ENCODE measurements at places on chromosomes 11 and 22.

- DNase-seq, result no peak
Measured at GRCh38 chr11:117145393-117145761, 1.3 kb downstream of the PAFAH1B2 start.

GRCh38 chr11:48066881-48067800, 86.8 kb downstream of the PTPRJ start:
- no peak for DNase-seq

- DNase-seq, result peak; percentile 4
Measured at GRCh38 chr22:42780070-42780540, 59.4 kb upstream of the A4GALT start.

- peak; percentile 83 for DNase-seq
Measured at GRCh38 chr22:46619830-46620501, at the start of gene GRAMD4. GRAMD4 (plus strand) TSS chr22:46620386; CDS start chr22:46626800, 6,414 bp downstream.

DNA sequence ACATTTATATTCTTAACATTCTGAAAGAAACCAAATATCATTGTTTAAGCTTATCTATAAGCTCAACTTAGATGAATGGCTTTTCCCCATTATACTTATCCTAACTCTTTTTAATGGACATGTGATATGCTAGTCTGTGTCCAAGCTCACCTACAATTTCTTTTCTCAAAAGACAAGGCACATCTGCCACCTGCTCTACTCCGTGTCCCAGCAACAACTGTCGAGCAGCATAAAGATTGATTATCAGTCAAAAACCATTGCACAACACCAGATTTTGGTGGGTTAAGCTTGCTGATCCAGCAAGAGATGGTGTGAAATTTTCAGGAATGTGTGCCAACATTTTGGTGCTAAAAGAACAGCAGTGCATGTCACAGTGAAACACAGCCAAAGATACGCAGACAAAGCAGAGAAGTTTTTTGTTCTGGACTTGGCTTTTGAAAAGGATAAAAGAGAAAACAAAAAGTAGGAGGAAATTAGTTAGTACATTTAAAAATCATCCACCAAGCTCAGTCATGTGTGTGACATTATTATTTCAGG, 65.8 kb downstream of the DCDC1 start:
- DNase-seq, result no peak

DNA sequence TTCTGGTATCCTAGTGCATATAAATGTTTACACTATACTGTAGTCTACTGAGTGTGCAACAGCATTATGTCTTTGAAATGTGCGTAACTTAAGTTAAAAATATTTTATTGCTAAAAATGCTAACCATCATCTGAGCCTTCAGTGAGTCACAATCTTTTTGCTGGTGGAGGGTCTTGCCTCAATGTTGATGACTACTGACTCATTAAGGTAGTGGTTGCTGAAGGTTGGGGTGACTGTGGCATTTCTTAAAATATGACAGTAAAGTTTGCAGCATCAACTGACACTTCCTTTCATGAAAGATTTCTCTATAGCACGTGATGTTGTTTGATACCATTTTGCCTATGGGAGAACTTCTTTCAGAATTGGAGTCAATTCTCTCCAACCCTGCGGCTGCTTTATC, 8.5 kb upstream of the CREBZF start:
- no peak for DNase-seq

DNA sequence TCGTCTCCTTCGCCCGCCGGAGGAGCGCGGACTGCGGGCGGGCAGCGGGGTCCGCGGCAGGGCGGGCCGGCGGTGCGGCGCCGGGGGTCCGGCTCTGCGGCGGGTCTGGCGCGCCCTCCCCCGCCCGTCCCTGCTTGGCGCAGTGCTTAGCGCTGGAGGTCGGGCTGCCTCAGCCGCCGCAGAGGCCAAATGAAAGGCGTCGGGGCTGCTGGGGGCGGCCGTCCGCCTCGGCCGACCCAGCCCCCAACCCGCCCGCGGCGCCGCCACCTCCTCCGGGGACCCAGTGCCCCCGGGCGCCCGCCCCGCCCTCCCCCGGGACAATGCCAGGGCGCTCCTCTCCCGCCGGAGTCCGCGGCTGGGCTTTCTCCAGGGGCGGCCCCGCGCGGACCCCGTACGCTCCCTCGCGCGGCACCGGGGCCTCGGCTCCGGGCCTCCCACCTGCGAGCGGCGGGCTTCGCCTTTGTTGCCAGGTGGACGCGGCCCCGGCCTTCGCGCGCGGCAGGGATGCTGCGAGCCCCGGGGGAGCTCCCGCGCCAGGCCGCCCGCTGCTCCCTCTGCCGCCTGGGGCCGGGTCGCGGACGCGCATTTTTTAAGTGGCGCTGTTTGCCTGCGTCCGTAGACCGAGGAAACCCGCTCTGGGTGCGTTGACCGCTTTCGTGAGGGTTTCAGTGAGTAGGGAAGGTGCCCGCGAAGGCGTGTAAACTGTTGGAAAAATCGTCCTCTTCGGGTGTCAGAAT, 583 bp downstream of the APLP2 start:
- peak; percentile 75 for DNase-seq

GRCh38 chr11:85768473-85769146, 42.3 kb downstream of the SYTL2 start:
- DNase-seq, result no peak

GRCh38 chr11:71538666-71538990, 803 bp downstream of the KRTAP5-8 start:
- DNase-seq, result no peak

- no peak for DNase-seq
Measured at GRCh38 chr22:21849489-21849888, 18.0 kb downstream of the MAPK1 start.

DNA sequence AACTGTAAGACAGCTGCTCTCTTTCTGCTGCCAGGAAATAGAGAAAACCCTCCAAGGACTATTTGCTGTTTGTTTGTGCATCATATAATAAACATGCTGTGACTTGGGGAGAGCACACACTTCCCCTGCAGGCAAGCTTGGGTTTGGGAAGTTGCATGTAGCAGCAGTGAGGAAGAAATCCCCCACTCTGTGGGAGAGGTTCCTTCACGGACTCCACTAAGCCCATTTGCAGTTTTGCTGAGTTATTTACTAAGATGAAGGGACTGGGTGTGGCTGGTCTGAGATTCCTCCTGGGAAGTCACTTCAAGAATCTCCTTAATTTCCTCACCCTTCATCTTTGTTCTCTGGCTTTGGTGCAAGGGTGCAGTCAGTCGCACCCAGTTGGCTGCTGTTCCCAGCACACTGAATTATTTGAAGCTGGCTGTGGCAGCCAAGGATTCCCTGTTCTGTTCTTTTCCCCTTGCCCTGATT, 104.9 kb downstream of the ARFGAP2 start:
- no peak for DNase-seq

- DNase-seq, result no peak
Measured at GRCh38 chr11:134639586-134640330, 227.7 kb upstream of the B3GAT1 start.

DNA sequence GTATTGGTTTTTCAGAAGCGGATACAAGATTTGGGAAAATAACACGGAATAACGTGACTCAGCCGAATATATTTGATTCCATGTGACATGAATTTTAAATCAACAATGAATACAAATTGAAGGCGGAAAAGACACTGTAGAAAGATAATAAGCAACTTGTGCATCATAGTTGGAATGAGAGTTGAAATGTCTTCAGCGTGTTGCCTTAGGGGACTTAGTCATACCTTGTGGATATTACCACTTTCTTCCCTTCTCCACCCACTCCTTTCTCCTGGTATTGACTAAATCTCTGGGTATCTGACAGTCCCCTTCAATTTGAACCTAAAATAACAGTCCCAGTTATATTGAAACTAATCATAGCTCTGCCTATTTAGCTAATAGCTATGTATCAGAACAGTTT, 2373.1 kb upstream of the RAG2 start:
- no peak for DNase-seq

- no peak for DNase-seq
Measured at GRCh38 chr11:73399159-73399590, 23.0 kb downstream of the RELT start.

- no peak for DNase-seq
Measured at GRCh38 chr11:57622263-57622662, 24.8 kb downstream of the SERPING1 start.

GRCh38 chr11:72305077-72305476, 61.1 kb upstream of the PHOX2A start:
- DNase-seq, result no peak

DNA sequence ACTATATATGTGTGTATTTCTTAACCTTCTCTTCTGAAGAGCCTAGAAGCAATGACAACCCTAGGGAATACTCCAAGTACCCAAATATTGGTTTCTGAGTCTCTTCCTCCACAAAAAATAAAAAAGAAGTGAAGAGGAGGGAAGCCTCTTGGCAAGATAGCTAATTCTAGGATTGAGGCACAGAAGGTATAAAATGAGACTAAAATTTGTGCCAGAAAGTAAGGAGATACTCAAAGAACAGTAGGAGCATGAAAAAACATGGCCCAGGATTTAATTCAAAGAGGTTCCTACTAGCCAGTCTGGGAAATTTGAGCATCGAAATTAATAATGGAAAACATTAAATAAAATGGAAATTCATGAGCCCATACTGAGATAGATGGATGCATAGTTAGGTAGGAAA, 112.1 kb downstream of the PAX6 start:
- DNase-seq, result no peak

DNA sequence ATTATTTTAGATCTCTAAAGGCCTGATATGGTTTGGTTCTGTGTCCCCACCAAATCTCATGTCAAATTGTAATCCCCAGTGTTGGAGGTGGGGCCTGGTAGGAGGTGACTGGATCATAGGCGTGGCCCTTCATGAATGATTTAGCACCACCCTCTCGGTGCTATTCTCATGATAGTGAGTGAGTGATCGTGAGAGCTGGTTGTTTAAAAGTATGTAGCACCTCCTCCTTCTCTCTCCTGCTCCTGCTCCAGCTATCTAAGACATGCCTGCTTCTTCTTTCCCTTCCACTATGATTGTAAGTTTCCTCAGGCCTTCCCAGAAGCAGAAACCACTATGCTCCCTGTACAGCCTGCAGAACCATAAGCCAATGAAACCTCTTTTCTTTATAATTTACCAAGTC, 114.1 kb downstream of the SERGEF start:
- no peak for DNase-seq

DNA sequence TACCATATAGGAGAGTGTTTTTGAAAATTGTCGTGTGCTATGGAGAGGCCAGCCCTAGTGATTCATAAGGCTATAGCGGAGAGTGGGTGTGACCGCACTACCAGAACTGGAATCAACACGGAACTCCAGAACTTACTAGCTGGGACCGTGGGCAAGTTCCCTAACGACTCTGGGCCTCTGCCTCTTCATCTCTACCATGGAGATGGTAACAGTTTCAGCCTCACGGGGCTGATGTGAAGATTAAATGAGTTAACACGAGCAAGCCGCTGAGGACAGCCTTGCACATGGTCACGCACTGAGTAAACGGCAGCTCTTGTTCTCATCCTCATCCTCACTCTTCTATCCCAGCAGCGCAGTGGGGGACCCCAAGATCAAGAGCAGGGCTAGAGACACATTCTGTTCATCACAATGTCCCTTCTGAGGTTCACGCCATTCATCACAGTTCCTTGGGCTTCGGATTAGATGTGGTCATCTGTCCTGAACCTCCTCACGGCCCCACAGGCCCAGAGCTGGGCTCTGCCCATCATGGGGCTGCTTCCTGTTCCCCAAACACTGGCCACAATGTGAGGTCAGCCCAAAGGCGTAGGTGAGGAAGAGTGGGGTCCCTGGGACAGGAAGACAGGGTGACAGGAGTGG, 47.2 kb upstream of the CD5 start:
- no peak for DNase-seq

DNA sequence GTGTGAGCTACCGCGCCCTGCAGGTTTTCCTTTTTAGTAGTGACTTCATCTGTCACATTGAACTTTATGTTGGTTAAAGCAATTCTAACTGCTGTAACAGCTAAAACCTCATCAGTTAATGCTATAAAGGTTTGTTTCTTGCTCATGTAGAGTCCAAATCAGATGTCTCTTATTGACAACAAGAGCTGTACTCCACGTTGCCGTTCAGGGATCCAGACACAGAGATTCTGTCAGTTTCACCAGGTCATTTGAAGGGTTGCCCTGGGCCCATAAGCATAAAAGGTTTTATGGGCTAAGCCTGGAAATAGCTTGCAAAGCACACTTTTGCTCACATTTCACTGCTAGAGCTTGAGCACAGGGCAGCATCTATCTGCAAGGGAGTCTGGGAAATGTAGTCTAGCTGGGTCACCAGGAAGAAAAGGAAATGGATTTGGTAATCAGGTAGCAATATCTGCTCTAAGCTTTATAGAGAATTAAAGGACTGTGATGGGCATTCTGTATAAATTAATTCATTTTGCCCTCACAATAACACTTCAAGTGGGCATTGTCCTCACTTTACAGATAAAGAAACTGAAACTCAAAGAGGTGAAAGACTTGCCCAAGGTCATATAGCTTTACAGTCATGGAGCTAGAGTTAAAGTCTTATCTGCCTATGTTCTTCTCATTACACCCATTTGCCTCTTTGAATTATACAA, 25.2 kb upstream of the PTPRJ start:
- DNase-seq, result no peak

GRCh38 chr11:44627911-44628729, 62.7 kb downstream of the CD82 start:
- peak; percentile 82 for DNase-seq

- DNase-seq, result no peak
Measured at GRCh38 chr11:34630544-34630943, 9.7 kb downstream of the EHF start.

DNA sequence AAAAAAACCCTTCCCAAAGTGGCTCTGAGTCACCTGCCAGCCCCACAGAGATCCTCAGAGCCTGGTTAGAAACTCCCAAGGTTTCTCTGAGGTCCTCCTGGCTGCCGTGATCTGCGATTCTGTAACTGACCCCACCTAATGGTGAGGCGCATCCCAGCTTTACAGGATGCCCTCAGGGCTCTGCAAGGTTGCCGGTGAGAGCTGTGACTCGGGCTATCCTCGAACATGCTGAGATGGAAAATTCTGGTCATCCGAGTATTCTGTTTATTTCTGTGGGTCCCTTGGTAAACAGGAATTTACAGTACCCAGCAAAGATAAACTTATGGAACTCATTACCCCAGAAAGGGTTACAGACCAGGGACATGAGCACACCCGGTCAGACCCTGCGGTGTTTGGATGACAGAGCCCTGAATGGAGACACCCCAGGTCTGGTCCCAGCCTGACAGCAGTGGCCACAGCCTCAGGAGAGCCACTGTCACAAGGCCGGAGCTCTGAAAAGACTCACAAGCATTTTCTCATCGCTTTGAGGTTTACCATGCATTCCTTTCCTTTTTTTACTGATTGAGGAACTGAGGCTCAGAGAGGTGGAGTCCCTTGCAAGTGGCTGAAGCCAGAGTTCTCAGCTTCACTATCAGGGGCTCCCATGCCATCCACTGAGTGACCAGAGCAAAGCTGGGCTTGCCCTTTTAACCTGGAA, 22.2 kb downstream of the LIF start:
- DNase-seq, result no peak

GRCh38 chr22:43343262-43343669, at the start of gene SCUBE1:
SCUBE1 (minus strand) TSS chr22:43343372; CDS start chr22:43343261, 111 bp downstream.
- DNase-seq, result peak; percentile 80

- DNase-seq, result no peak
Measured at GRCh38 chr11:71148716-71149115, 103.7 kb downstream of the SHANK2 start.

GRCh38 chr11:96329419-96329818, 13.6 kb downstream of the MAML2 start:
- no peak for DNase-seq

GRCh38 chr11:111419641-111420327, 40.7 kb upstream of the POU2AF1 start:
- DNase-seq, result no peak
